Right ventricle myocardium superior (tissue), 1 donor: ENCODE measurements at places on chromosomes 6 and 20. TPM values are rescaled to one million over a fixed set of nuclear protein-coding genes. Genes with fewer than 3 reads are reported as not detected.
A peak's percentile ranks its signal among the peaks of the same experiment; 100 is the strongest.

DNA sequence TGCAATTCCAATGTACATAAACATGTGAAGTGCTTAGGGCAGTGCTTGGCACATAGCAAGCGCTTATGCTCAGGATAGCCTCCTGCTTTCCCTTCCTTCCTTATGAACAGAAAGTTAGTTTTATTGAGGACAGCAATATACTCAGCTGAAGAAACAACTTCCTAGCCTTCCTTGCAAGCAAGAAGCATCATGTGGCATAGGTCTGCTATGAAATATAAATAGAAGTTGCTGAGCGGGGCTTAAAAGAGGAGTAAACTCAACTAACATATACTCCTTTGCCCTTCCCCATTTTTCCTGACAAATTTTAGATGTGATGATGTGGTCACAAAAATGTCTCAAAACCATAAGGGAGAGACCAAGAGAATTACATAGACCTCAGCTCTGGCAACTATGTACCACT lies 98.9 kb downstream of the KIF16B start:
- no peak for DNase-seq

GRCh38 chr6:123777563-123777962 lies 26.1 kb upstream of the NKAIN2 start:
- no peak for DNase-seq

The STMND1 gene
- not detected for total RNA-seq

DNA sequence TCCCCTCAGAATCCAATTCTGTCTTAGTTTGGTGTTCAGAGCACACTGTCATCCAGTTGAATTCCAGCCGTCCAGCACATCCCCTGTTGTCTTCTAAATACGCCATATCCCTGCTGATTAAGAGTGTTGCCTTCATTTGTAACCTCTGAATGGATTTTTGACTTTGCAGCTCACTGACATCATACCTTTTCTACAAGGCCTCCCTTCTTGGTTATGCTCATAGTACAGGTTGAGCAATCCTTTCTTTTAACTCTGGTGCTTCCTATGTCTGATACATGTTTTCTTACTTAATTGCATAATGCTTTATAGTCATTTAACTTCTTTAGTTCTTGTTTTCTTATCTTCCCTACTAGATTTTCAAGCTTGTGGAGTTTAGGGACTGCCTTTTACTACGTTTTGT lies 36.4 kb downstream of the XRN2 start:
- DNase-seq: no peak

DNA sequence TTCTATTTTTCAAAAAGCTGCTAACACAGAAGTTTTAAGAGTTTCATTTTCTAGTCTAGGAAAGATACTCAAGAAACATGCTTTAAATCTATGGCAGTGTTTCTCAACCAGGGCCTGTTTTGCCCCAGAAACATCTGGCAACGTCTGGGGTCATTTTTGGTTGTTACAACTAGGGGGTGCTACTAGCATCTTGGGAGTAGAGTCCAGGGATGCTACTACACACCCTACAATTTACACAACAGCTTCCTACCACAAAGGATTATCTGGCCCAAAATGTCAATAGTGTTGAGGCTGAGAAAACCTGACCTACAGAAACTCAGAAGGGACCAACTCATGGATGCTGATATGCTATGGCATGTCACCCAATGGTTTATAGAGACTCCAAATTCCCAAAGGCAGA lies 24.4 kb downstream of the SERAC1 start:
- DNase-seq: no peak

DNA sequence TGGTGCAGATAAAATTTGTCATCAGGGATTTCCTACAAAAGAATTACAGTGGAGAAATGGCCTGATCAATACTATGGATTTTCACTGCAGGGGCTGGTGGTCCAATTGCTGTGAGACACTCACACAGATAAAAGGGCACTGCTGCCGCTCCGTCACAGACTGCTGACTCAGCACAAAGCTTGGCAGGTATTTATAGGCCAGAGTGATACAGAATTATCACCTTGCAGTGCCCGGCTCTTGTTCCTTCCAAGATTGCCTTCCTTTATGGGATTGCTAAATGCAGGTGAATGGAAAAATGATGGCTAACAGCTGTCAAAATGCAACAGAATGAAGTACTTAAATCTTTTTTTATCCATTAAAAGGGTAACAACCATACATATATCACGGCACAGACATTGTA lies 247.8 kb upstream of the ZFP64 start:
- DNase-seq: no peak

GRCh38 chr6:32664827-32665362 lies 1.6 kb downstream of the HLA-DQB1 start:
- peak; percentile 59 for DNase-seq

- DNase-seq: peak; percentile 76
These were observed 3.9 kb upstream of the PHF20 start for GRCh38 chr20:35767683-35768481.

The SOX18 gene
- 34.3 TPM for total RNA-seq

DNA sequence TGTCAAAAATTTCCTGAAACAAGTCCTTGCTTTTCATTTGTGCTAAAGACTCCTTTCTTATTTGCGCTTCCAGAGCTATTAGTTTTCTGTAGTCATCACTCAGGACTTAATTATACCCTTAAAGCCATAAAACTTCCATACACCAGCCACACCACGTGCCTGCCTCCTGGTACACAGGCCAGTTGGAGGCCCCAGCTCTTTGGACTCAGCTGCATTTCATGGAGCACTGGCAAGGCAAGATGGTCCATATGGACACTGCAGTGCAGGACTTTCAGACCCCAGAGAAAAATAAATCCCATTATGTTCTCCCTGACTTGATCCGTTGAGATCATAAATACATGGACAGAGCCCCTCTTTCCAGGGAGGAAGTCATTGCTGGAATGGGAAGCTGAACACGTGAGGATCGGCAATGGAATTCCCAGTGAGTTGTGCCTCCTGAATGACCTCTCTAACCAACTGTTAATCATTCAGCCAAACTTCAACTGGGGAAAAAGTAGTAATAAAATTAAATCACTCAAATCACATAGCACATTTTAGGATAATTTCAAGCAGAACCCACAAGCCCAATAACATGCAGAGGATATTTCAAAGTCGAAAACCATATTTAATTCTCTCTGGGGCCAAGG lies 173.1 kb downstream of the HACE1 start:
- no peak for DNase-seq

DNA sequence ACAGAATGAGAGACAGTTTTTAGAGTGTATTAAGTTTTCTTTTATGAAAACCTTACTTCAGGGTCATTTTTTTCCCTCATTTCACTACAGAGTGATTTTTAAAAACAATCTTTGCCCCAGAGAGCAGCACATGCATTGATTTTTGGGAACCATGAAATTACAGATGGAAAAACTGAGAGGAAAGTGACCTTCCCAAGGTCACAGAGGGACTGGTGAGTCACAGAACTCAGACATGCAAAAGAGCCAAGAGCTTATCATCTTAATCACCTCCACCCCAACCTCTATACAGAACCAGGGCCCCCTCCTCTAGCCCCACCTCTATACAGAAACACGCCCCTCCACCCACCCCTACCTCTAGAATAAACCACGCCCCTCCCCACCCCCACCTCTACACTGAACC lies 10.7 kb downstream of the PXMP4 start:
- no peak for DNase-seq

The TMEM217 gene
- total RNA-seq: not detected

DNA sequence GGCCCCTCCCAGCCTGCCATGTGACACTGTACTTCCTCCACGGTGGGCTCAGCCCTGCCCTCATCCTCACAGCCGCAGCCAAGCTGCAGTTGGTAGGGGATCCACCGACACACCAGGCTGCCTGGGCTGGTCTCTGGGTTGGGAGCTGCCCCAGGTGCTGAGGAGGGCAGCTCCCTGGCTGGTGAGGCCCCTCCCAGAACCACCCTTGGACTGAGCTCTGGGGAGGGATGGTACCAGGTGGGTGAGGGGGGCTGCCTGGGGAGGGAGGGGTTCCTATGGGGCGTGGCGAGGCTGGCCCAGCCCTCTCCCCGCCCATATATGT lies 185 bp upstream of the TNFRSF6B start:
- peak; percentile 40 for DNase-seq
